ENCODE measurements at places on chromosomes 4 and X.

- DNase-seq = no peak
These were observed 13.6 kb downstream of the ADAMTS3 start for GRCh38 chr4:72555377-72555831.

DNA sequence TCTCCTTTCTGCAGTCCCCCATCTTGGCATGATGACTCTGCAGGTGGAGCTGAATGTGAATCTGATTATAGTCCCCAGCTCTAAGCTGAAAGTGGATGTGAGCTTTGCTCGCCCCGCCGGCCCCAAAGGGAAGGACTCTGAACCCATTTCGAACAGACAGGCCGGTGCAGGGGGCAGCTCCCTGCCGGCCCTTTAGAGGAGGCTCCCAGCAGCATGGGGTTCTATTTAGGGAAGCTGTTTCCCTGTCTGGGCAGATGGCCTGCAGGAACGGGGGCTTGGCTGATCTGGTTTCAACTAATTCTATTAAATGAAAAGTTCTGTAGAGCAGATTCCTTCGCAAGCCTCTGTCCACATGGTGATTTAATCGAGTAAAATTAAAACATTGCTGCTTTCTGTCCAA lies 104.8 kb upstream of the MSX1 start:
- DNase-seq = no peak

DNA sequence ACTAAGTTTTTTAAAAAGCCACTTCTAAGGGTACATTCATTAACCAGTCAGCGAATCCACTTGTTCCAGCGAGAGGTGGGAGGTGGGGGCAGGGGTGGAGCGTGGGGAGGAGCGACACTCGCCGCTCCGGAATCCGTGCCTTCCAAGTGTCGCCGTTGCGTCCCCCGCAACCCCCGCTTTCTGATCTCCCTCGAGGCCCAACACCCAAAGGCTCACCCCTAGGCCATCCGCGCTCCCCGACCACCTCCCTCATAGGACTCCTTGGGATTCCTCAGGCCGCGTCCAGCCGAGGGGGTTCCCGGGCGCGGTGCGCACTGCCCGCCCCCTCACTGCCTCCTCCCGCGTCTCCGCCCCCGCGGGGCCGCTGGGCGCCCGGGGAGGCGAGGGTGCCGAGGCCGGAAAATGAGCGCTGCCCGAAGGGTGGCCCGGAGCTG lies 108.1 kb upstream of the STOX2 start:
- DNase-seq = peak; percentile 81

DNA sequence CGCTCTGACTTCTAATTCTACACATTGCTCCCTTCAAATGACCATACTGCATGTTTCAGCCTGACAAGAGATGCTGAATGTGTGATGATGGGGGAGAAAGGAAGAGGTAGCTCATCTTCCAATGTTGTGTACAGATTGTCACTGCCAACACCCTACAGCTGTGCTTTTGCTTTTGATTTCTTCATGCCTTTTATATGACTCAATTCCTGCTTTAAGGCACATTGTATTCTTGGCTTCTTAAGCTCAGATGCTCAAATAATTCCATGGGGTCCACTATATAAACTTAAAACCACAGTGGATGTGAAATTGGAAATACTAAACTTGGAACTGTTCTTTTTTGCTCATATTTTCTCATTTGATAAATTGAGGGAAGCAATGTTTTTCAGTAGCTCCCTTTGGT lies 183.2 kb upstream of the WDFY3 start:
- DNase-seq = no peak

GRCh38 chrX:16671005-16671404 lies 21.0 kb downstream of the S100G start:
- DNase-seq = no peak

DNA sequence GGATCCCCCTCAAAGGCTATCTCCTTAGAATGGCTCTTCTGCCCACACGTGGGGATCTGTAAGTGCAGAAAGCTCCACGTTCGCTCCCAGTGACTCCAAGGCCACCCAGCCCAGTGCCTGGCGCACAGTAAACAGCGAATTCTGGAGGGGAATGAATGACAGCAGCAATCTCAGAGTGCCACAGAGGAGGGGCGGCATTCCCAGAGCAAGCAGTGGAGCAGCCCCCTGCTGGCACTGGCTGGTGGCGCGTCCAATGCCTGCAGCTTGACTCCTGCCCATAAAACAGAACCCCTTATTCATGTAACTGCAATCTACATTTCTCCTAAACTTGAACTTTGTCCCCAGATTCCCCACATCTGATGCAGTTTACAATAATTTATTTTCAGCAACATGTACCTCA lies 6.9 kb upstream of the HELT start:
- DNase-seq = no peak

- DNase-seq = peak; percentile 34
These were observed 41.5 kb upstream of the ZXDA start for GRCh38 chrX:57951666-57952319.

- DNase-seq = peak; percentile 74
These were observed 863 bp upstream of the RAB33A start for GRCh38 chrX:130170752-130171445.

- no peak for DNase-seq
These were observed 30.8 kb upstream of the CYP2U1 start for GRCh38 chr4:107900508-107900907.

Data from right cardiac atrium (tissue), 5 donors.